Stimulated activated CD8-positive, alpha-beta memory T cell treated with anti-CD3 and anti-CD28 coated beads, Interleukin-7, amount 100 ng/mL, for 1 hour (primary cell): ENCODE measurements at places on chromosomes 4 and X.

GRCh38 chr4:181599134-181599533 lies 644.1 kb upstream of the TENM3 start:
- DNase-seq = no peak

GRCh38 chr4:188987011-188987410 lies 847.8 kb downstream of the TRIML1 start:
- no peak for DNase-seq

GRCh38 chr4:139278912-139279759 lies 889 bp downstream of the MGARP start:
- no peak for DNase-seq

DNA sequence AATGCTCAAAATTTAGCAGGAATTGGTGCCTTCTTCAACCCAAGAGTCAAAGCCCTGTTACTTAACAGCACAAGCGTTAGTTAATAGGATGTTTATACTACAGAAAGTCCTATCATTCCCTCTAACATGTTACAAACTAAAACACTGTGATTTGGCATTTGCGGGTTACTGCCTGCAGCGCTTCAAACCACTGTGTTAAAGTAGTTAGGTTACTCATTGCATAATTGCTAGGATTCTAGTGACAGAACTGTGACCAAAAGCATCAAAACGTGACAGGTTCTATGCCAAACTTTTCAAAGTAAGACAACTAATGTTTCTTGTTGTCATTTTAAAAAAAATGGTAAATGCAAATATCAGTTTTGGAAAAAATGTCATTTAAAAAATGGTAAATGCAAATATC lies 442.8 kb upstream of the ZFP42 start:
- DNase-seq = no peak

- peak; percentile 66 for DNase-seq
Observed at GRCh38 chrX:154308108-154308946, 12.7 kb downstream of the TKTL1 start.

DNA sequence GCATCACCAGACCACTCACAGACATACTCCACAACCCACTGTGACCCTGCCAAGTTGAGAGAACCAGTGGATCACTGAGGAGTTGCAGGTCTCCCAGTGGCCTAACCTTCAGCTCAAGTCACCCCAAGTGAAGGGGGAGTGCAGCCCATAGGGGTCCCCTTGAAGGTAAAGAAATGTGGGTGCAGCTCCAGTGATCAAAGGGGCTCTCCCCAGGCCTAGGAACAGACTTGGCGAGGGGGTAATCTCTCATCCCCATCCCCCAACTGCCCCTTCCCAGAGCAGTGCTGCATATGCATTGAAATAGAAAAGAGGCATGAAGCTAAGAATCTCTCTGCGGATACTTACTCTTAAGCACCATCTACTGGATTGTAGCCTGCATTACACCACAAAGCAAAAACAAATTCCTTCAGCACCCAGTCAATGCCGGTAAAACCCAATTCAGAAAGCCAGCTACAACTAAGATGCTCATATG lies 27.0 kb downstream of the MAGEE1 start:
- DNase-seq = no peak

DNA sequence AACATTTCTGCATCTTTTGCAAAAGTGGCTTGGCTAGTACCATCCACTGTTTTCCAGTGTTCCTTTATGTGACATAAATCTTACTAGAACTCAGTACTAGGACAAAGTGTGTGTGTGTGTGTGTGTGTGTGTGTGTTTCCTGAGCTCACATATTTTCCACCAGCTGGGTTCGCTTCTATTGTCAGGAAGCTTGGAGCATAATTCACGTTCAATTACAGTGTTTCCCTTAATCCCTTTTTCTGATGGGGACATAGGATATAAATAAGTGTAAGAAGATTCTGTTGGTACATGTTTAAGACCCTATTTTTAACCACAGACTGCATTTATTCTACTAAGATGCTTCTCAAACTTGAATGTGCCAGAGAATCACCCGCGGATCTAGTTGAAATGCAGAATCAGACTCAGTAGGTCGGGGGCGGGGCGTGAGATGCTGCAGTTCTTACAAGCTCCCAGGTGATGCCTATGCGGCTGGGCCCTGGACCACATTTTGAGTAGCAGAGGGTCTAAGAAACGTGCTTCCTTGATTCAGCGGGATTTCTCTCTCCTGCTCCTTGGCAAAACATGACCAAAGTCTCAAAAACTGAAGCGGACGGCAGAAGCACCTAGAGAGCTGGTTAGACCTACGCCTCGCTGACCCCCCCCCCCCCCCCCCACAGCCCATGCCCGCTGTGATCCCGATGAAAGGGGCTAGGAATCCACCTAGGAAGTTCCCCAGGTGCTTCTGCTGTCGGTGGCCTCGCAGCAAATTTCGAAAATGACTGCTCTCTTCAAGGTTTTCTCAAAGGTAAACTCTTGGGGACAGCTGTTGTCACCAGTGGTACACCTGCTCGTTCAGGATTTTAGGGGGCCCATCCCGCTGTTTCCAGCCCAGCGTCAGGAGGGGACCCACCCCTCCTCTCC lies 797 bp downstream of the CD99L2 start:
- DNase-seq = no peak

DNA sequence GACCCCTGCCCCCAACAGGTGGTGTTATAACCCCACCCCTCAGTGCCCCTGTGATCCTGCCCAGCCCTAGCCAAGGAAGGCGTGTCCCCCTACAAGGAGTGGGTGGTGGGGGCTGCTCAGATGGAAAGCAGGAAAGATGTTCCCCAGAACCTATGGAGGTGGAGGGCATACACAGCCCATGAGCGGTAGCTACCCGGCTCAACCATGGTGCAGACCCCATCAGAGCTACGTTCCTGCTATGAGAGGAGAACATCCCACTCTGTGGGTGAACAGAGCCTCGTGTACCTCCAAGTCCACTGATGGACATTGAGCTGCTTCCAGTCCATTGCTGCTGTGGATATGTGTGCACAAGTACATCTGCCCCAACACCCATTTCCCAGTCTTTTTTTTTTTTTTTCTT lies 71.1 kb downstream of the SHOX start:
- DNase-seq = no peak

GRCh38 chr4:153260553-153261300 lies 56.5 kb downstream of the TRIM2 start:
- DNase-seq = no peak

DNA sequence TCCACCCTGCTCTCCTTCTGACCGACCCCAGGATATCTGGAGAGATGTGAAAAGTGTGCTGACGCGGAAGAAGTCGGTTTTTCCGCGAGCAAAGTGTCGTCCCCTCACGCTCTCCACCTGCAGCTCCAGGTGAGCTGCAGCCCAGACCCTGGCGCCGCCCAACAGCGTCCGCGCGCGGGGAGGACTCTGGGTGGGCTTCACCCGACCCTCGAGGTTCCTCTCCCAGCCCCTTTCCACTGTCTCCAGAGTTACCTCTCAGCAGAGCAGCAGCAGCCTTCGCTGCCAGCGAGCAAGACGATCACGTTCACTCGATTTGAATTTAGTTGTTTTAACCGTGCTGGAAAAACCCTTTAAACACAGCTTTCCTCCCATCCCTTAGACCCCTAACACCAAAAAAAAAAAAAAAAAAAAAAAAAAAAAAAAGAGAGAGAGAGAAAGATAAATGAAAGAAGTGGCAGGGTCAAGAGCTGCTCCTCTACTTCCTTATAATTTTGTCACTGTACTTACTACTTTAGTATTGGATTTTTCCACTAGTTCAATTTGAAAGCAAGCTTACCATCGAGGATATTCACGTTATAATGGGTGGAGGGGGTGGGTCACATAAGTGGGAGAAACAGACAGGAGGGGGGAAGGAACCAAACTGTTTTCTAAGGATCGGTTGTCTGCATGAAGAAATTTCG lies 758 bp upstream of the NR3C2 start:
- no peak for DNase-seq

DNA sequence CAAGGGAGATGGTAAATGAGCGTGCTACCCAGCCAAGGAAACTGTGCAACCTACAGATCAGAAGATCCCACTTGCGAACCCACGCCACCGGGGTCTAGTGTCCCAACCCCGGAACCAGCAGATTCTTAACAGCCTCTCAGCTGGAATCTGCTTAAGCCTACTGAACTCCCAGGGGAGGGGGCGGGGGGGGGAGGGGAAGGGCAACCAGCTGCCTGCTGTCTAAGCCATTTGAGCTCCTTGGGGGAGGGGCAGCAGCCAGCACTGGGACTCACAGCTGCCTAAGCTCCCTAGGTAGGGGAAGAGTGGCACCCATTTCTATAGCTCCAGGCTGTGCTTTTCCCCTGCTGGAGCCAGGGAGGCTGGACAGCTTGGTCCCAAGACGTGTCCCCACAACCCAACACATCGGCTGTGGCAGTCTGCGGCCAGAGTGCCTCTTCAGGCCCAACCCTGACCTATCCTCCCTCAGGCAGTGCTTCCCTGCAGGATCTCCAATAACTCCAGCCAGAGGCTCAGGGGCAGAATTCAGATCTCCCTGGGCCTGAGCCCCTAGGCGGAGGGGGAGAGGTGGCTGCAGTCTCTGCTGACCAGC lies 289.2 kb downstream of the LDB2 start:
- no peak for DNase-seq

- no peak for DNase-seq
Observed at GRCh38 chr4:61442936-61443335, 242.8 kb downstream of the ADGRL3 start.

- no peak for DNase-seq
Observed at GRCh38 chr4:45985038-45985437, 138.8 kb downstream of the GABRG1 start.

DNA sequence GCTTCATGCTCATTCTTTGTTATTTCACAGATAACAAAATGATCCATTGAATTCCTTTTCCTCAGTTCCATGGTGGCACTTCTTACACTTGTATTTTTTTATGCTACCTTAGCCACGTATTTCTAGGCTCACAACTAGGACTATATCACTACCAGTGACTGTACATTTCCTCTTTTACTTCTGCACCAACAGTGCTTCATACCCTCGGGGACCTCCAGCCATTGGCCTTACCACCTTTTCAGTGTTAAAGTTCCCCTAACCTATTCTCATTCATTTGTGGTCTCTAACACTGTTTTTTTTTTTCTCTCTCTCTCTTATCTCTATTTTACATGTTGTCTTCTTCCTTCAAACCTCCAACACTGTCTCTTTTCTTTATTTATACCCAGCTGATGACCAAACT lies 315.9 kb downstream of the ANK2 start:
- no peak for DNase-seq

GRCh38 chr4:188168726-188169373 lies 29.6 kb downstream of the TRIML1 start:
- no peak for DNase-seq

DNA sequence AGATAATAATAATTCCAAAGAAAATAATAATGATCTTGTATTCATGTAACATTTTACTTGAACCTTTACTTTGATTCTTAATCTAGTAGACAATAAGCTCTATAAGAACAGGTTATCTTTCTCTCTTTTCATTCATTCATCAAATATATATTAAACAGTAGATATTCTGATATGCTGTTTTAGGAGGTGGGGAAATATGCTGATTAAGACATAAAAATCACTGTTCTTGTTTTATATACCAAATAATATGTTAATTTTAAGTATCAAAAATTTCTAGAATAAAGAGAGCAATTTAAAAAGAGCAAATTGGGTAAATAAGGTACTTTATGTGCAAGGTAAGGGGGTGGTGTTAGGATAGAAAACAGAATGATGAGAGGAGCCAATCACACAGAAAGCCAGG lies 401.9 kb downstream of the PDHA2 start:
- no peak for DNase-seq

GRCh38 chrX:15277604-15278003 lies 7.7 kb upstream of the ASB9 start:
- no peak for DNase-seq

GRCh38 chrX:130081421-130082045 lies 28.8 kb downstream of the ELF4 start:
- no peak for DNase-seq

- no peak for DNase-seq
Observed at GRCh38 chr4:2256781-2257191, 5.1 kb downstream of the MXD4 start.

DNA sequence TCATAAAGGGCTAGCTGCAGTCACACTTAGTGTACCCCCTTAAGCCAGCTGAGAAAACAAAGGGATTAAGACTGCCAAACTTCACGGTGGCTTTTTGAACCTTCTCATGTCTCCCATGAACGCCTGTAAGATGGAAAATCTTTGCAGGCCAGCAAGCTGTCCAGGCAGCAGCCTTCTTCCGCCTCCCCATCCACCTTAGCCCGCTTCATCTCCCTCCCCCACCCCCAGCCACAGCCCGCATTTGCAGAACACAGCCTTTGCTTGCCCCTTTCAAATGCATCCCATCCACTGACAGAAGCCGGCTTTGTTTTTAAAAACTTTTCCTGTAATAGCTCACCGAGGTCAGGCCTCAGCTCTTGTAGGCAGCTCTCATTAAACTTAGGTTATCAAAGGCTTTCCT lies 113.8 kb upstream of the FAM9B start:
- no peak for DNase-seq

DNA sequence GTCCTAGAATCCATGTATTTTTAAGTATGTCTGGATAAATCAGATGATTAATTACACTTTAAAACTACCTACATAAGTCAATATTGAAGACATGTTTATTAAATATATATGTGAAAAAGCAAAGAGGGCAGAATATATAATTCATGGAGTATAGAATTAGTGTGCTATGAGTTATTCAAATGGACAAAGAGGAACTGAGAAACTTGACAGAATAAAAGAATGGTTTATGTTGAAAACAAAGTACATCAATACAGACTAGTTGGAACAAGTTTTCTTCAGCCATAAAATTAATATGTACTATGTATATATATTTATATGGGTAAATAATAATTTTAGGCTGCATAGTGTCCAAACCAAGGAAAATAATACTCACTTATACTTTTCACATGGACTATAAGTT lies 173.5 kb downstream of the NPFFR2 start:
- no peak for DNase-seq

GRCh38 chr4:142278663-142279062 lies 567.4 kb downstream of the INPP4B start:
- no peak for DNase-seq

- DNase-seq = no peak
Observed at GRCh38 chrX:109350551-109350950, 131.3 kb downstream of the GUCY2F start.

DNA sequence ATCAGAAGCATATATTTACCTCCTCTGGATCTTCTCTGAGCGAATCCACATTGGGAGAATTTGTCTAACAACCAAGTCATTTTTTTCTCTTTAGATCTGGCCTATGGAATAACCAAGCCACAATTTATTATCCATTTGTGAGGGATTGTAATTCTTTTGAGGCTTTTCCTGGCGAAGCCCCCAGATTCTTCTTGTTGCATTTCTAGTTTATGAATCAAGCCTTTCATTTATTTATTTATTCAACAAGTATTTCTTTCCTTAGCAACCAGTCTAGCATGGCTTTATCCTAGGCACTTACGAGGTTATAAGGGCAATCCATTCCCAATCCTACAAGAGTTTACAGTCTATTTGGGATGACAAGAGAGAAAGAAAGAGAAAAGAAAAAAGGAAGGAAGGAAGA lies 18.4 kb upstream of the FNIP2 start:
- no peak for DNase-seq

- no peak for DNase-seq
Observed at GRCh38 chr4:113170805-113171468, 121.5 kb downstream of the ANK2 start.

DNA sequence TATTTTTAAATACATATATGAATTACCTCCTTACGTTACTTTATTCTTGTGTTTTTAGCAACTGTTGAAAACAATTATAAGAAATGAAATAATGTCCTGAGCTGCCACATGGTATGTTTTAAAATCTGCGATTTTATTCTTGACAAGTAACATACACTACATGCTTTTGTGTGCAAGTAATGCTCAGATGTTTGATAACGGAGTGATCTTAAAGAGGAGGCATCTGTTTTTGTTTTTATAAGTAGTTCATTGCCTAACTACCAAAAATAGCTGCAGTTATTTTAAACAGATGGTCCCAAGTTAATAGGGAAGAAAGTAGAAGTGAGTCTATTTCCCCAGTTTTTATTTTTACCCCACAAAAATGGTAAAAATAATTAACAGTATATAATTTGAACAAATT lies 55.2 kb downstream of the GAB1 start:
- no peak for DNase-seq
